Endothelial cell (in vitro differentiated cells): ENCODE measurements at places on chromosomes 16 and 17.
A peak's percentile ranks its signal among the peaks of the same experiment; 100 is the strongest.

GRCh38 chr16:56618138-56618537 is 7.4 kb upstream of the MT1E start:
- peaks cover 5% of the 10 kb centered on the region for H3K4me1 ChIP-seq
- no peak for DNase-seq
- H3K27ac ChIP-seq, result no peak overlapping the region
- H3K36me3 ChIP-seq, result peaks cover 5% of the 10 kb centered on the region
- no peak overlapping the region for H3K4me3 ChIP-seq

DNA sequence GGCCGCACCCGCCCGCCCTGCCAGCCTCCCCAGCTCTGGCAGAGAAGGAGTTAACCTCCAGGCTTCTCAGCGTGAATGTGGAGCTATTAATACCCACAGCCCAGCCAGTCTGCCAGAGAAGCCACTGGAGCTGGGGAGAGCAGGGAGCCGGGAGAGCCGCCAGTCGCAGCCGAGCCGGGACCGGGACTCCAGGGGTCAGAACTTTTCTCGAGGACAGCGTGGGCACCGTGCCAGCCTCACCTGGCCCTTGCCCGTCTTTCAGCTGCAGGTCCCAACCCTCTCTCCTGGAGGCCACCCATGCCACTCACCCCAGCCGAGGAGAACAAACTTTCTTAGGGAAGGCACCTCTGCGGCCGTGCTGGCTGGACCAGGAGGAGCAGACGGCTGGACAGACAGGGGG is 33.8 kb upstream of the SBK1 start:
- no peaks in the 10 kb centered on the region for H3K36me3 ChIP-seq
- peaks cover 7% of the 10 kb centered on the region for H3K4me1 ChIP-seq
- peaks cover 7% of the 10 kb centered on the region for H3K27me3 ChIP-seq
- no peak overlapping the region for H3K27ac ChIP-seq

DNA sequence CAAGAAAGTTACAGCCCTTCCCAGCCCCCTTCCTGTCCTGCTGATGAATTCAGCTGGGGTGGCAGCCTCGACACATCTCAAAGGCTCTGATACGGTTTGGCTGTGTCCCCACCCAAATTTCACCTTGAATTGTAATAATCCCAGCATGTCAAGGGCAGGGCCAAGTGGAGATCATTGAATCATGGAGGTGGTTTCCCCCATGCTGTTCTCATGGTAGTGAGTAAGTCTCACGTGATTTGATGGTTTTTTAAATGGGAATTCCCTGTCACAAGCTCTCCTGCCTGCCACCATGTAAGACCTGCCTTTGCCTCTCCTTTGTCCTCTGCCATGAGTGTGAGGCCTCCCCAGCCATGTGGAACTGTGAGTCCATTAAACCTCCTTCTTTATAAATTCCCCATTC is 163.2 kb upstream of the FOXF1 start:
- H3K36me3 ChIP-seq, result no peaks in the 10 kb centered on the region
- H3K4me3 ChIP-seq, result no peak overlapping the region
- peaks cover 47% of the 10 kb centered on the region for H3K4me1 ChIP-seq
- DNase-seq, result no peak
- peaks cover 10% of the 10 kb centered on the region for H3K27me3 ChIP-seq
- H3K27ac ChIP-seq, result no peak overlapping the region

GRCh38 chr17:79651761-79652160 is 40.9 kb upstream of the RBFOX3 start:
- peaks cover 1% of the 10 kb centered on the region for H3K27me3 ChIP-seq
- DNase-seq, result no peak
- H3K27ac ChIP-seq, result no peak overlapping the region
- H3K4me1 ChIP-seq, result no peaks in the 10 kb centered on the region

DNA sequence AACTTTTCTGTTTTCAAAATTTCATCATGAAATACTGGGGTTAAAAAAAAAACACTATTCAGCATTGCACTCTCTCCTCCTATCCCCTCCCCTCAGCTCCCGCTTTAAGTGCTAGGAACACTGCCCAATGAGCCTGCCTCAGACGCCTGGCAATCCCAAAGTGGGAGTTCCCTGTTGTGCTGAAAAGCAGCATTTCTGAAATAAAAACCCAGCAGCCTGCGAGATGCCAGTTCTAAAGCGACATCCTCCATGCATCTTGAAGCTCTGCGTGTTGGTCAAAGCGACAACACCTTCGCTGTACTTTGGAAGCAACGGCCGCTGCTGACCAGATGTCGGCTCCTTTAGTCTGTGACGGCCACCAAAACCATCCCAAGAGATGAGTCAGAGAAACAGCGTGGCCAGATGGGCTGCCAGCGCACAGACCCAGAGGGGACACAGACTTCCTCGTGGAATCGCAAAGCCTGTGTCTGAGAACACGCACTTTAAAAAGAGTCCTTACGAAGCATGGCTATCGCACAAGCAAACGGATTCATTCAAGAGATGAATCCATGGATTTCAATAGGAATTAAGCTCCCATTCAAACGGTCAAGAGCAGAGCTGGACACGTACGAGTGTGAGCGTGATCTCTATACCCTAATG is 32.8 kb downstream of the FBXO31 start:
- no peak overlapping the region for H3K27ac ChIP-seq
- H3K36me3 ChIP-seq, result peaks cover 3% of the 10 kb centered on the region
- no peaks in the 10 kb centered on the region for H3K27me3 ChIP-seq
- H3K4me1 ChIP-seq, result no peaks in the 10 kb centered on the region
- H3K4me3 ChIP-seq, result no peak overlapping the region

- peaks cover 6% of the 10 kb centered on the region for H3K36me3 ChIP-seq
- peaks cover 8% of the 10 kb centered on the region for H3K27me3 ChIP-seq
- no peak overlapping the region for H3K4me3 ChIP-seq
- H3K4me1 ChIP-seq, result peaks cover 28% of the 10 kb centered on the region
These were observed 157.9 kb downstream of the RPTOR start for GRCh38 chr17:80702315-80703141.

GRCh38 chr16:4637501-4638166 is 13.0 kb downstream of the MGRN1 start:
- peaks cover 4% of the 10 kb centered on the region for H3K36me3 ChIP-seq
- H3K4me1 ChIP-seq, result peaks cover 9% of the 10 kb centered on the region
- peaks cover 3% of the 10 kb centered on the region for H3K27me3 ChIP-seq
- H3K4me3 ChIP-seq, result no peak overlapping the region

DNA sequence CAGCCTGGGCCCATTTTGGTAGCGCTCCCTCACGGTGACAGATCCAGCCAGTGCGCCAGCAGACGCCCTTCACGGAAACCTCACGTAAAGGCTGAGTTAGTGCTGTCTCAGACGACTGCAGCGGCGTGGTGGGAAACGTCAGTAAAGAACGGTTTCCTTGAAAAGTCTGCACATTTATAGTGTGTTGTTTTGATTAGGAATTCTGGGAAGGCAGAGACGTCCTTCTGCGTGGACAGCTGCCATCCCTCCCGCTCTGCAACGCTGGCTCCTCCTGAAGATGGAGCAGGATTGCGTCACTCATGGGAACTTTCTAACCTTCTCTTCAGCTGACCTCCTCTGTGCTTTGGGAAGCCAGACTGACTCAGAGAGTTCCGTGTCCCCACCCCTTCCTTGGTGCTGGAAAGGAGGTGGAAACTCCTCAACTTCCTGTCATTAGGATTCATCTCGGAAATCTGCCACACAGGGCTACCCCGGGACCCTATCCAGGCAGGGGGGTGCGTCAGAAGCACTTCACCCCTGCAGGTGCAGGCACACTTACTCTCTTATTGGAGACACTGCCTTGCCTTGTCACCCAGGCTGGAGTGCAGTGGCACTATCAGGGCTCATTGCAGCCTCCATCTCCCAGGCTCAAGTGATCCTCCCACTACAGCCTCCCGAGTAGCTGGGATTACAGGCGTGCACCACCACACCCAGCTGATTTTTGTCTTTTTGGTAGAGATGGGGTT is 24.3 kb upstream of the CRISPLD2 start:
- peaks cover 4% of the 10 kb centered on the region for H3K4me1 ChIP-seq
- no peaks in the 10 kb centered on the region for H3K27me3 ChIP-seq
- no peak overlapping the region for H3K27ac ChIP-seq
- DNase-seq, result no peak
- H3K4me3 ChIP-seq, result no peak overlapping the region

- H3K27ac ChIP-seq, result no peak overlapping the region
- DNase-seq, result no peak
- H3K4me1 ChIP-seq, result peaks cover 14% of the 10 kb centered on the region
- H3K36me3 ChIP-seq, result no peaks in the 10 kb centered on the region
- peaks cover 5% of the 10 kb centered on the region for H3K27me3 ChIP-seq
These were observed 4.6 kb downstream of the QPRT start for GRCh38 chr16:29683543-29684090.

DNA sequence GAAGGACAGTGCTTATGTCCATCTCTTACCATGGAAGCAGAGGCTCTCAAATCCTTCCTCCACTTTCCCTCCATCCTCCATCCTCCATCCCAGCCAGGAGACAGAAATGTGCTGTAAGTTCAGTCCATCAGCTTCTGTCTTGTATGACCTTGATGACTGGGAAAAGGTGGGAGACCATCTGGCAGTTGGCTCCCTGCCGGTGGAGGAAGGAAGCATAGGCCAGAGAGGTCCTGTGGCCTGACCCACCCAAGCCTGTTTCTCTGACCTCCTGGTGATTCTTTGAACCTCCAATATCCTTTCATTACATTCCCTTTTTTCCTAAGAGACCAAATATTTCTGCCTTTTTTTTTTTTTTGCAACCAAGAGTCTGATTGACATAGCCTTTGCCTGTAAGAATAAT is 215.3 kb downstream of the ABCC12 start:
- DNase-seq, result no peak
- H3K36me3 ChIP-seq, result no peaks in the 10 kb centered on the region
- H3K27ac ChIP-seq, result no peak overlapping the region

- H3K4me3 ChIP-seq, result no peak overlapping the region
- no peak overlapping the region for H3K27ac ChIP-seq
- peaks cover 2% of the 10 kb centered on the region for H3K27me3 ChIP-seq
- DNase-seq, result no peak
- no peaks in the 10 kb centered on the region for H3K4me1 ChIP-seq
These were observed 2.1 kb upstream of the KRTAP3-2 start for GRCh38 chr17:41001795-41002194.

GRCh38 chr17:9456330-9456729 is 119.3 kb downstream of the STX8 start:
- H3K36me3 ChIP-seq, result peaks cover 9% of the 10 kb centered on the region
- no peaks in the 10 kb centered on the region for H3K4me1 ChIP-seq
- H3K4me3 ChIP-seq, result no peak overlapping the region

GRCh38 chr16:57723170-57723569 is 12.4 kb upstream of the KATNB1 start:
- peaks cover 6% of the 10 kb centered on the region for H3K27me3 ChIP-seq
- H3K36me3 ChIP-seq, result no peaks in the 10 kb centered on the region
- no peak overlapping the region for H3K27ac ChIP-seq
- DNase-seq, result peak; percentile 56

DNA sequence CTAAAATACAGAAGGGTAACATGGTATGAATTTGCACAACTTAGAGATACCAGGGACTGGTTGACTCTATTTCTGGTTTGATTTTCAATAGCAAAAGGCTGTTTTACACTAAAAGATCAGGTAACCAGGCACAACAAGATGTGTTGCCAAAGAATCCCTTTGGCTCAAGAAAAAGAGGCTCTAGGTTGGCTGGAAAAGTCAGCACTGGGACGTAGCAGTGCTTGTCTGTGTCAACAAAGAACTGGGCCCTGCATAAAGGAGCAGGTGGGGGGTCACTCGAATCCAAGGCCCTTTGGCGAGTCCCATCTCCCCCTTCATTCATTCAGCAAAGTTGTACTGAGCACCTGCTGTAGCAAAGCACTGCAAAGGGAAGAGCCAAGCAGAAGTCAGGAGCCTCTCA is 18.4 kb downstream of the SDR42E1 start:
- no peak for DNase-seq
- H3K27me3 ChIP-seq, result peaks cover 2% of the 10 kb centered on the region
- no peak overlapping the region for H3K4me3 ChIP-seq
- no peaks in the 10 kb centered on the region for H3K36me3 ChIP-seq

DNA sequence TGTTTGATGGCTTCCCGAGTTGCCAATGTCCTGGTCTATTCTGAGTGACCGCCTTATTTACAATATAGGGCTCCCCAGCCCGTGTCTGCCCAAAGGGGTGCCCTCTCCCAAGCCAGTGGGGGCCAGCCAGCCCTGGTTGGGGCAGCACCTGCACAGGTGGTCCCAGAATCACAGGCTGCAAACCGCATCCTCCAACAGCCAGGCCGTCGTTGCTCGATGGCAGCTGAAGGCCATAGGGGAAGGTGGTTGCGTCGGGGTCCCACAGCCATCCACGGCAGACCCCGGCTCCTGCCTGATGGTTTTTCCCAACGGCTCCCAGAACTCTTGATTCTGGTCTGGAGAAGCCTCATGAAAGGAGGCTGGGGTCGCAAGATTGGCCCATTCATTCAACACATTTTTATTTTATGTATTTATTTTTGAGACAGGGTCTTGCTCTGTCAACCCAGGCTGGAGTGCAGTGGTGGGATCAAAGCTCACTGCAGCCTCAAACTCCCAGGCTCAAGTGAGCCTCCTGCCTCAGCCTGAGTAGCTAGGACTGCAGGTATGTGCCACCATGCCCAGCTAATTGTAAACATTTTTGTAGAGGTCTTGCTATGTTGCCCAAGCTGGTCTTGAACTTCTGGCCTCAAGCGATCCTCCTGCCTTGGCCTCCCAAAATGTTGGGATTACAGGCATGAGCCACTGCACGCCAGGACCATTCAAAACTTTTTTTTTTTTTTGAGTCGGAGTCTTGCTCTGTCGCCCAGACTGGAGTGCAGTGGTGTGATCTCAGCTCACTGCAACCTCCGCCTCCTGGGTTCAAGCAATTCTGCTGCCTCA is 79.0 kb upstream of the TOB1 start:
- H3K4me1 ChIP-seq, result peaks cover 12% of the 10 kb centered on the region
- no peak overlapping the region for H3K27ac ChIP-seq
- no peak for DNase-seq
- H3K36me3 ChIP-seq, result no peaks in the 10 kb centered on the region
- no peak overlapping the region for H3K4me3 ChIP-seq
- H3K27me3 ChIP-seq, result peaks cover 15% of the 10 kb centered on the region

DNA sequence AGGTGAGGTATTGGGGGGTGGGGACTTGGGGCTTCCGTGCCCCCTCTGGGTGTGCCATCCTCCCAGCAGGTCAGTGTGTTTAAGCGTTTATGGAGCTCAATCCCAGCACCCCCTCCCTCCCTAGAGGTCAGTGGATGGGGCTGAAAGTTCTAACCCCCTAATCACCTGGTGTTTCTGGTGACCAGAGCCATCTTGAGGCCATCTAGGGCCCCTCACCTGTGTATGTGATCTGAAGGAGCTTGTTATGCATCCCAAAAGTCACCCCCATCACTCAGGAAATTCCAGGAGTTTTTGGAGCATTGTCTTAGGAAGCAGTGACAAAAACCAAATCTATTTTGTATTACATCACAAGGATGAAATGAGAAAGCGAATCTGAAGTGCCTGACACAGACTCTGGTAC is 67.8 kb upstream of the NOL11 start:
- H3K4me3 ChIP-seq, result no peak overlapping the region
- DNase-seq, result no peak

- peaks cover 42% of the 10 kb centered on the region for H3K4me1 ChIP-seq
- no peak overlapping the region for H3K4me3 ChIP-seq
- no peak for DNase-seq
- H3K36me3 ChIP-seq, result no peaks in the 10 kb centered on the region
- peaks cover 1% of the 10 kb centered on the region for H3K27me3 ChIP-seq
These were observed 13.8 kb upstream of the SEZ6 start for GRCh38 chr17:29019475-29020181.

- DNase-seq, result no peak
- peak overlapping the region; percentile 18 for H3K27ac ChIP-seq
- H3K27me3 ChIP-seq, result peaks cover 5% of the 10 kb centered on the region
- H3K4me3 ChIP-seq, result peak overlapping the region; percentile 83
- H3K4me1 ChIP-seq, result peaks cover 4% of the 10 kb centered on the region
- H3K36me3 ChIP-seq, result peaks cover 3% of the 10 kb centered on the region
These were observed 6.2 kb downstream of the MPP2 start for GRCh38 chr17:43900858-43901754.
